ENCODE measurements at places on chromosomes 3 and 15.

- DNase-seq: no peak
Measured at GRCh38 chr3:161599697-161600096, 103.1 kb downstream of the OTOL1 start.

DNA sequence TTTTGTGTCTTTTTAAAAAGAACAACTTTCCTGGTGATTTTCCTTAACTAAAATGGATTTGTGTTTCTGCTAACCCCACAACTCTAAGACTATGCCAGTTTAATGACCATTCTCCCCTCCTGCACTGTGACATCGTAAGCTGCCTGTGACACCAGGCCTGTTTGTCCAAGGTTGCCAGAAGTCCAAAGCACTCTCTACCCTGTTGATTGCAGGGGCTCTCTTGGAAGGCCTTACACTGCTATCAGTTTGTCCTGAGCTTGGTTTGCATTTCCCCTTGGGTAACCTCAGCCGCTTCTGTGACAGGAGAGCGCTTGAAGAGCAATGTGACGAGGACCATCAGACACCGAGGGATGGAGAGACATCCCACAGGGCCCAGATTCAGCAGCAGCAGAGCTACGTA, 55.8 kb downstream of the CDAN1 start:
- DNase-seq: no peak

- no peak for DNase-seq
Measured at GRCh38 chr3:14252321-14253021, 73.9 kb downstream of the LSM3 start.

- DNase-seq: no peak
Measured at GRCh38 chr3:179108086-179108485, 36.5 kb upstream of the ZMAT3 start.

DNA sequence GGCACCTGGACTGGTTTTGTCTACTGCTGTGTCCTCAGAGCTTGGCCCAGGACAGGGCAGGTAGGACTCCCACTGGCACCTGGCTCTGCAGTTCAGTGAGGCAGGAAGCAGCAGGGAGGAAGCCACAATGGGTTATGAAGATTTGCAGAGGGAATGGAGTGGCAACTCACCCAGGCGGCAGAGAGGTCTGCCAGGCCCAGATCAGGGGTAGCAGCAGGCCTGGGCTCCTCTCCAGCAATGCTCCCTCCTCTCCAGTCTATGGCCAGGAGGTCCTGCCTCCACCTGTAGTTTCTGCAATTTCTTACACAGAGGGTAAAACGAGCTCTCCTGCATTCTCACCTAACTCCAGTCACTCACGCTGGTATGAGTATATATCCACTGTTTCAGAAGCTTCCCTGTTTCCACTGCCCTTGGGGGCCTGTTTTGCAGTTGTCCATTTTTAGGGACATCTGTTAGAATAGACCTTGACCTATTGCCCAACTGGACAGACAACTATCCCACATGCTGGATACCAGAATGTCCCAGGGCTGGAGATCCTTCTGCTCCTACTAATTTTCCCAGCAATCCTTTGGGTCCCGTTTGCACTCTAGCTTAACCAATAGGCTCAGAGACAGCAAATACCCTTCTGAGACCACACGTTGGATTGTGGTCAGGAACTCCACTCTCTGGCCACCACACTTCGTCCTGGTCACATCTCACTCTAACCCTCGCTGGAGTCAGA, 35.2 kb downstream of the HMCES start:
- no peak for DNase-seq

GRCh38 chr15:72174551-72175165, 22.9 kb downstream of the GRAMD2A start:
- DNase-seq: no peak

DNA sequence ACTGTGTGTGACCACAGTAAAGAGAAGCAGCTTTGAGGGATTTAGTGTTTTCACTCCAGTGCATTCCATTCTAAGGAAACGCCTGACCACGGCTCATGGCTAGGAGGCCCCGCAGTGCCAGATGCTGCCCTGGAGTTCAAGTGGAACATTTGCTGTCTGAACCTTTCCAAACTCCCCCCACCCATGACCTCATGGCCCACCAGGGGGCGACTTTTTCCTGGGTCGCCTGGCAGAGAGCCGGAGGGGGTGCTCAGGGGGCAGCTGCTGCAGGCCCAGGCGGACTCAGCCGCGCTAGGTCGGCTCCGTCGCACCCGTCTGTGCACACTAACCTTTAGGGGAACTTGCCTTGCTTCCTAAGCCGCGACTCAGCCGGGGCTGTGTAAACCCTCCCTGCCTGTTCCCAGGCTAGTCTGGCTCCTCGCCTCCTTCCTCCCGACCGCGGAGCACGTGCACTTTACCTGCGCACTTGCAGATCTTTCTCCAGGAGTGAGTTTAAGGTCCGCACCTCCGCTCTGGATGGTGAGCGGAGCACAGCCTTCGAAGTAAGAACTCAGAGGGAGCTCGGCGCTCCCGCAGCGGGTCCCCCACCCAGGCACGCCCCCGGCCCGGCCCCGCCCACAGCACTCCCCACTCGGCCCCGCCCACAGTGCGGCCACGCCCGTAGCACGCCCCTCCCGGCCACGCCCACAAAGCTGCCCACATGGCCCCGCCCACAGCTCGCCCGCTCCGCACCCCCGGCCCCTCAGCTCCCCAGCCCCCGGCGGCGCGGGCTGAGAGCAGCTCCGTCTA, at the start of gene OCA2:
Gene OCA2, minus strand, starts transcription at position 550 of the 789 bp plus-strand sequence. CDS start 17,441 bp downstream, outside the sequence.
- DNase-seq: no peak

DNA sequence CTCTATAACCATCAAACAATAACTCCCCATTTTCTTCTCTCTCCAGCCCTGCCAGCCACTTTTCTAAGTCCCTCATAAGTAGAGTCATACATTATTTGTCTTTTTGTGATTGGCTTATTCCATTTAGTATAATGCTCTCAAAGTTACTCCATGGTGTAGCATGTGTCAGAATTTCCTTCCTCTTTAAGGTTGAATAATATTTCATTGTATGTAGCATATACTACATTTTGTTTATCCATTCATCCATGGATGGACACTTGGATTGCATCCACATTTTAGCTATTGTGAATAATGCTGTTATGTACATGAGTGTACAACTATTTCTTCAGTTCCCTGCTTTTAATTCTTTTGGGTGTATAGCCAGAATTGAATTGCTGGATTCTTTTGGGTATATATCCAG, 138.4 kb downstream of the ATG7 start:
- no peak for DNase-seq

GRCh38 chr3:159652452-159652851, 336.2 kb upstream of the IL12A start:
- no peak for DNase-seq

DNA sequence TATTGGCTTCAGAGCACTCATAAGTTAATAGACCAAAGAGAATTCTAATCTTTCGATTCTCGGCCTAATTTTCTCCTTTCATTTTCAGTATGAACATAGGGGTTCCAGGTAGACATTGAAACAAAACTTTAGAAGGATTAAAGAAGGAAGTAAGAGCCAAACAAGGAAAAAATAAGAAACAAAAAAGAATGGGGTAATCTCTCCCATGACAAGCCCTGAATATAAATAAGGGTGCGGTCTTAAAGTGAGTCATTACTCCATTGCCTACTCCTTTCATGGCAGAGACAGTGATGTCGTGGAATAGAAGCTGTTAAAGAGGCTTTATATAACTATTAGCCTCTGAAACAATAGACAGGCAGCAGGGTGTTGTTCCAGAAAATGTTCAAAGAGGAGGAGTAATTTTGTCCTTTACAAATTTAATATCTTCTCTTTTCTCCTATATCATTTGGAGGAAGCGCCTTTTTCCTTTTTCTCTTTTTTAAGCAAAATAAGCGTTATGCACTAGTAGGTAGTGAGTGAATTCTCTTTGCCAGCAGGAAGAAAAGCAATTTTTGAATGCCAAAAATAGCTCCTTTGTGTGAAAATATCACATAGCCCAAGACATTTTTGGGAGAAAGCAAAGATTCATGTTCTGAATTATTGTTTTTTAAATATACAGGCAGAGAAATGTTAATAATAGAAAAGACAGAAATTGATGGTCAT, 607.9 kb upstream of the KCNMB2 start:
- no peak for DNase-seq

DNA sequence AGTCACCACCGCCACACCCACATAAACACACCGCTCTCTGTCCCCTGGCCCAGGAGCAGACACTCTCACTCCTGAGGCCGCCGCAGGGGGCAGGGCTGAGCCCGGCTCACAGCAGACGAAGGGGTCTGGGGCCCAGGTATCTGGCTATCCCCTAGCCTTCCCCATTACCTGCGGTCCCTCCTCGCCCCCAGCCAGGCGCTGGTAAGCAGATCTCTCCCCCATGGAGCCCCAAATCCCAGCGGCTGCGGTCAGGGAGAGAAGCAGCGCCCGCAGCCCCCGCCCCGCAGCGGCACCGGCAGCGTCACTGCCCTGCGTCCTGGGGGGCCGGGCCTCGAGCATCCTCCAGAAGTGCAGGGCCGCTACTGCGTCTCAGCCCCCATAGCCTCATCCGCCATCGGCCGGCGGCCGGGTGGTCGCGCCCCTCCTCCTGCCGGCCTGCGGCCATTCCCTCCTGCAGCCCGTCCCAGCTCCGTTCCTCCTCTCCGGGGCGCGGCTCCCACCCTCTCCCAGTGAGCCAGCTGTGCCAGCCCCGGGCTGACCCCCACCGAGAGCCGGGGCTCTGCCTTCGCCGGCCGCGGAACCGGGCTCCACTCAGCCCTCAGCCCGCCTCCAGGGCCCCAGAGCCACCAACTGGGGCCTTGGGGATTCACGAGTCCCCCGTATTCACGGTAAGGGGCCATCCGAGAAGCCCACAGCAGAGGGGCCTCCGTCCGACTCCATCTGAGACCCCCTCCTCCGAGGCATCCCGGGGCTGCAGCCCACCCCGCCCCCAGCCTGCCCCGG, 13.1 kb downstream of the TNK2 start:
- DNase-seq: no peak

DNA sequence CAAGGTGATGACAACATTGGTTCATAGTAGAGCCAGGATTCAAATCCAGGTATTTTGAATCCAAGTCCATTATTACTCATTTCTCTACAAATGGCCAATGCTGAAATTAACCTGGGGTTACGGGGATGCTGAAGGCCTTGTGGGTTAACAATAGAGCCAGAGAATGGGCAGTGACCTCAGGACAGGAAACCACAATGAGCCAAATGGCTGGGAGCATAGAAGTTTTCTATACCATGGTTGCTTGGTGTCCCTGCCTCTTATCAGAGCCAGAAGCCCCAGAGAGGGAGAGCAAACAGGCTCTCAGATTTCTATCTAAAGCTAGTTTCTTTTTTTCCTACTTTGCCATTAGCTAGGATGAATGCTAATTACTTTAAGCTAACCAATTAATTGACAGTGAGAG, 82.3 kb downstream of the TNIK start:
- no peak for DNase-seq

DNA sequence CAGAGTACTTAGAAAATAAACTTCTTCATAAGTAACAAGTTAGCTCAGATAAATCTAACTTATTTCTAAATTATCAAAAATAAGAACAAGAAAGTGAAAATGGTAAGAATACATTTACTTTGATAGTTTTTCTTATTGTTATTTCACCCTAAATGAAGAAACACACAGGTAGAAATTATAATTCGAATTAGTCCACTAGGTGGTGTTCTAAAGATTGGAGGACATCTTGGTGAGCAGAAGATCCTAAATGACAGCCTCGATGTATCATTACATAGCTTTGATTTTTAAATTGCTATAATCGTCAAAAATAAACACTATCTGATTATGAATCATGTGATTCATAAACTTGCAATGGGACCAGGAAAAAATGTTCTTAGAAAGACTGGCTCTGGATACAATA, 280.8 kb upstream of the UBE2E2 start:
- DNase-seq: peak; percentile 3

DNA sequence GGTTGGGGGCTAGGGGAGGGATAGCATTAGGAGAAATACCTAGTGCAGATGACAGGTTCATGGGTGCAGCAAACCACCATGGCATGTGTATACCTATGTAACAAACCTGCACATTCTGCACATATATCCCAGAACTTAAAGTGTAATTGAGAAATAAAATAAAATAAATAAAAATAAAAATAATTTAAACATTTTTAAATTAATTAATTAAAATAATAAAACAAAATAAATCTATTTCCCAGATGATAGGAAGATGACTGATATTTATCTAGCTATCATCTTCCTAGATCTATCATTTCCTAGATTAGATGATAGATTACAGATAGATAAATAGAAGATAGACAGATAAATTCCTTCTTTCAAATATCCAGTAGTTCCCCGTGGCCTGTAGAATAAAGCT, 137.3 kb downstream of the OCA2 start:
- no peak for DNase-seq

GRCh38 chr3:138898301-138898700, 48.6 kb downstream of the FOXL2 start:
- no peak for DNase-seq

DNA sequence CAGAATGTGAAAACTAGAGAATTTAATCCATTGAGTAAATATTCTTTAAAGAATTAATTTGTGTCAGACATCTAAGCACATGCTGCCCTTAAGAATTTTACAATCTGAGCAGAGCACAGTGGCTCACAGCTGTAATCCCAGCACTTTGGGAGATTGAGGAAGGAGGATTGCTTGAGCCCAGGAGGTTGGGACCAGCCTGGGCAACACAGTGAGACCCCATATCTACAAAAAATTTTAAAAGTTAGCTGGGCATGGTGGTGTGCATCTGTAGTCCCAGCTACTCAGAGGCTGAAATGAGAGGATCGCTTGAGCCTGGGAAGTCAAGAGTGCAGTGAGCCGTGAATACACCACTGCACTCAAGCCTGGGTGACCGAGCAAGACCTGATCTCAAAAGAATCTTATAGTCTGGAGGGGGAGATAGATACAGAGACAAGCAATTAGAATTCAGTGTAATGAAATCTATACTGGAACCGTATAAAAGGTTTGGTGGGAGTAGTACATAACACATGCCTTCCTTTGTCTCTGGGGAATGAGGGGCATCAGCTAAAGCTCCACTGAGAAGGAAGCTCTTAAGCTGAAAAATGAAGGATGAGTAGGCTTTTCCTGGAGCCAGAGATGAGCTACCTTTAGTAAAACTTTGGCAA, 21.2 kb downstream of the ATP11B start:
- DNase-seq: no peak

DNA sequence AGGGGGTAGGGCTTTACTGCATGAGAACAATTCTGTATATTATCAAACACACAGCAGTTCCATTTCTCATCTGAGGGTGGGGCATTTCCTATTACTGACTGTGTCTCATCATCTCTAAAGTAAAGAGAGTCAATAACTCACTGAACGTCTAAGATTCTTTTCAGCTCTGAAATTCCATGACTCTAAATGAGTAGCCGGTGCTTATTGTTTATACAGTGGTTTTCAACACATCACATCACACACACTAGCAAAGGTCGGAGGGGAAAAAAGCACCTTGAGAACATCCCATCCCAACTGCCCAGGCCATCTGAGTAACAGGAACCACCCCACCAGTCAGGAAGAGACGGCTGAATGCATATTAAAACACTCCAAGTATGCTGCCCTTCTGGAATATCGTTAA, 196.0 kb downstream of the SUCLG2 start:
- no peak for DNase-seq

Measured in NT2/D1 (cell line).